ENCODE measurements at places on chromosomes 16 and 17. TPM values are rescaled to one million over a fixed set of nuclear protein-coding genes. Genes with fewer than 3 reads are reported as not detected.

Gene CCL5
- total RNA-seq, result 156 TPM

Gene MT3
- total RNA-seq, result 33.6 TPM

Gene OR3A3
- not detected for total RNA-seq

Gene HCRT
- total RNA-seq, result not detected

Gene MON1B
- 54.3 TPM for total RNA-seq

Gene SNX20
- total RNA-seq, result 24.6 TPM

DNA sequence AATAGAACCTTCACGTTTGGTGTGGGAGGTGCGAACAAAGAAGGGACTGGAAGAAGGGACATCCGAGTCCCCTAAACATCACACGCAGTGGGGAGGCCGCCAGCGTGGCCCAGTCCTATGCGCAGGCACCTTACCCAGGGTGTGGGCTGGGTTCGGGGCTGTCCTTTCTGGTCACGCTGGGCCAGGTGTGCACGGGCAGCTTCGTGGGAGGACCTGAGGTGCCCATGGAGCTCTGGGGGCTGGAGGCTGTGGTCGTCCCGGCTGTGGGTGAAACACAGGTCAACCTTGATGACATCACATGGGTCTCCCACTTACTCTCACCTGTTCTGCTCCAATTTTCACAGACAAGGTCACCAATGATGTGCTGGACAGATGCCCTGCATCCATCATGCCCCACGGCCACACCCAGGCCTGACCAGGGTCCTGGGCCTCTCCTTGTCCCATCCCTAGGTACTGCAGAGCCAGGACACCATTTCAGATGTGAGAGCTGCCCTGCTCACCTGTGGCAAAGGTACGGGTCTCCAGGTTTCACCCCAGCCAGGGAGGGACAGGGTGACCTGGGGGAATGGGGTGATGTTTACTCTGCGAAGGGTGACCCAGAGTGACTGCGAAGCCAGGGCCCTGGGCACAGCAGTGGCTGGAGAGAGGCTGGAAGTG is 3.1 kb downstream of the CD300C start:
- H3K4me3 ChIP-seq, result no peak overlapping the region
- no peaks in the 10 kb centered on the region for H3K27me3 ChIP-seq

DNA sequence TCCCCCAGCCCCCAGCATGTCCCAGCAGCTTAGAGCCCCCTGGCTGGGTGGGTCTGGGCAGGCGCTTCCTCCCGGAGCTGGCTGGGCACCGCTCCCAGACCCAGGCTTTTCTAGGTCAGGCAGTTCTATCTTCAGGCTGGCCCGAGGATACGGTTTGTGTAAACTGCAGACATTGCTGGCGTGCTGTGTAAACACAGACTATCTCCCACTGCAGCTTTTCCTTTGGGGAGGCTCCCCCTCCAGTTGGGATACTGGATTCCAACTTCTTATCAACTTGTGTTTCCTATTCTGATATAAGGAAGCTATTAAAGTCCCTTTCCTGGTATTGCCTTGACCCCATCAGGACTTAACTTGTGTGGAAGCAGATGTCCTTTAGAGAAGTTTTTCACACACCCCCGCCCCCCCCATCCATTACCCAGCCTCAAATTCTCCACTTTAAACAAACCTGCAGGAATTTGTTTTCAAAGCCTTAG is 18.3 kb upstream of the GNA13 start:
- DNase-seq, result no peak
- no peak overlapping the region for H3K4me3 ChIP-seq
- H3K4me1 ChIP-seq, result no peaks in the 10 kb centered on the region
- H3K36me3 ChIP-seq, result no peaks in the 10 kb centered on the region
- no peaks in the 10 kb centered on the region for H3K27me3 ChIP-seq

- peaks cover 12% of the 10 kb centered on the region for H3K4me1 ChIP-seq
- peak; percentile 92 for DNase-seq
- no peaks in the 10 kb centered on the region for H3K36me3 ChIP-seq
- H3K27me3 ChIP-seq, result no peaks in the 10 kb centered on the region
- H3K4me3 ChIP-seq, result peak overlapping the region; percentile 77
These were observed 214.6 kb downstream of the MRTFB start for GRCh38 chr16:14285513-14286367.

- H3K27me3 ChIP-seq, result no peaks in the 10 kb centered on the region
- no peak overlapping the region for H3K27ac ChIP-seq
- no peak for DNase-seq
- H3K36me3 ChIP-seq, result peaks cover 14% of the 10 kb centered on the region
- no peak overlapping the region for H3K4me3 ChIP-seq
- peaks cover 11% of the 10 kb centered on the region for H3K4me1 ChIP-seq
These were observed 17.9 kb upstream of the HEXD start for GRCh38 chr17:82400206-82400605.

GRCh38 chr17:64097196-64097936 is 32.6 kb downstream of the ERN1 start:
- peaks cover 17% of the 10 kb centered on the region for H3K36me3 ChIP-seq
- no peak for DNase-seq
- peaks cover 51% of the 10 kb centered on the region for H3K4me1 ChIP-seq

GRCh38 chr16:89002851-89003830 is 26.1 kb upstream of the CBFA2T3 start:
- H3K4me3 ChIP-seq, result no peak overlapping the region
- DNase-seq, result no peak

DNA sequence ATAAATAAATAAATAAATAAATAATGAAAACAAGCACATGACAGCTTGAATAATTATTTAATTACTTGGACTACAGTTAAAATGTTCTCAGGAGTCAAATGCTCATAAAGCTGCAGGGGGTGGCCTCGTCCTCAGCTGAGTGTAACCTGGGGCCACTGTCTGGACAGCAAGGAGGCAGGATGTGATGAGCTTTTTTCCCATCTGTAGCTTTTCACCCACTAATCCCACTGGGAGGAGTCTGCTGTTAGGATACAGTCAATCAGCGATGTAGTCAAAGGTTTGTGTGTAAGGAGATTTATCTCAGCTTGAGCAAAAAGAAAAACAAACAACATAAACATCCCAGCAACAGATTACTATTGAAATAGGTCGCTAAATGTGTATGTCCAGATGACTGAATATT is 22.5 kb downstream of the ZCCHC14 start:
- H3K4me3 ChIP-seq, result no peak overlapping the region
- H3K4me1 ChIP-seq, result peaks cover 26% of the 10 kb centered on the region
- H3K27me3 ChIP-seq, result no peaks in the 10 kb centered on the region
- no peak overlapping the region for H3K27ac ChIP-seq
- H3K36me3 ChIP-seq, result no peaks in the 10 kb centered on the region

GRCh38 chr16:73232555-73233328 is 184.8 kb upstream of the ZFHX3 start:
- no peaks in the 10 kb centered on the region for H3K36me3 ChIP-seq
- no peak overlapping the region for H3K27ac ChIP-seq
- no peaks in the 10 kb centered on the region for H3K27me3 ChIP-seq
- H3K4me3 ChIP-seq, result no peak overlapping the region

GRCh38 chr16:72785171-72785570 is 262.8 kb downstream of the ZFHX3 start:
- DNase-seq, result no peak
- H3K27me3 ChIP-seq, result peaks cover 20% of the 10 kb centered on the region
- no peak overlapping the region for H3K27ac ChIP-seq
- H3K36me3 ChIP-seq, result no peaks in the 10 kb centered on the region

GRCh38 chr17:2980904-2981246 is 82.5 kb downstream of the OR1D5 start:
- no peaks in the 10 kb centered on the region for H3K27me3 ChIP-seq
- no peak for DNase-seq
- no peak overlapping the region for H3K4me3 ChIP-seq

- H3K4me1 ChIP-seq, result no peaks in the 10 kb centered on the region
- H3K36me3 ChIP-seq, result no peaks in the 10 kb centered on the region
- no peak for DNase-seq
- no peak overlapping the region for H3K27ac ChIP-seq
These were observed 193.2 kb upstream of the MYOCD start for GRCh38 chr17:12472252-12473173.

DNA sequence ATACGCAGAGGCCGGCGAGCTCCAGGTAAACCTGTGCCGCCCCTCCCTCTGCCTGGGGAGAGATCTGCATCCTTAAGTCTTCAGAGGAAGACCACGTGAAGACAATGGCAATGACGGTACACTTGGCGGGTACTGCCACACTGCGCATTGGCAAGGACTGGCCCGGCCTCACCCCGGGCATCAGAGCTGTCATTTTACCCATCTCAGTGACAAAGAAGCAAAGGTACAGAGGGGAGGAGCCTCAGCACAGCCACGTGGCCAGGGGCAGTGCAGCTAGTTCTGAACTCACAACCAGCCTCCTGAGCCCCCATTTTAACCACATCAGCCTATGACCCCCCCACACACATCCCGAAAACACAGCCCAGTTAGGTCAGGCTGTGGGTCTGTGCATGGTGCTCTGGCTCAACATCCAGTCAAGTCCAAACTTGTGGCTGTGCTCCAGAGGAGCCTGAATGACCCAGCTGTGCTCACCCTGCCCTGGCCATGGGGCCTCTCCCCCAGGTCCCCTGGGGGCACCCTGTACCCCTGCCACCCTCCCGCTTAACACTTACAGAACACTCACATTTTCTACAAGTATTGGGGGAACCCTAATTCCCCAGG is 80.6 kb downstream of the C16orf95 start:
- H3K4me3 ChIP-seq, result no peak overlapping the region
- H3K36me3 ChIP-seq, result no peaks in the 10 kb centered on the region
- no peak for DNase-seq
- H3K4me1 ChIP-seq, result peaks cover 12% of the 10 kb centered on the region
- no peak overlapping the region for H3K27ac ChIP-seq

- peaks cover 4% of the 10 kb centered on the region for H3K36me3 ChIP-seq
- no peaks in the 10 kb centered on the region for H3K27me3 ChIP-seq
- no peak overlapping the region for H3K4me3 ChIP-seq
- DNase-seq, result no peak
- peaks cover 5% of the 10 kb centered on the region for H3K4me1 ChIP-seq
These were observed 22.5 kb upstream of the CHMP6 start for GRCh38 chr17:80969030-80969673.

DNA sequence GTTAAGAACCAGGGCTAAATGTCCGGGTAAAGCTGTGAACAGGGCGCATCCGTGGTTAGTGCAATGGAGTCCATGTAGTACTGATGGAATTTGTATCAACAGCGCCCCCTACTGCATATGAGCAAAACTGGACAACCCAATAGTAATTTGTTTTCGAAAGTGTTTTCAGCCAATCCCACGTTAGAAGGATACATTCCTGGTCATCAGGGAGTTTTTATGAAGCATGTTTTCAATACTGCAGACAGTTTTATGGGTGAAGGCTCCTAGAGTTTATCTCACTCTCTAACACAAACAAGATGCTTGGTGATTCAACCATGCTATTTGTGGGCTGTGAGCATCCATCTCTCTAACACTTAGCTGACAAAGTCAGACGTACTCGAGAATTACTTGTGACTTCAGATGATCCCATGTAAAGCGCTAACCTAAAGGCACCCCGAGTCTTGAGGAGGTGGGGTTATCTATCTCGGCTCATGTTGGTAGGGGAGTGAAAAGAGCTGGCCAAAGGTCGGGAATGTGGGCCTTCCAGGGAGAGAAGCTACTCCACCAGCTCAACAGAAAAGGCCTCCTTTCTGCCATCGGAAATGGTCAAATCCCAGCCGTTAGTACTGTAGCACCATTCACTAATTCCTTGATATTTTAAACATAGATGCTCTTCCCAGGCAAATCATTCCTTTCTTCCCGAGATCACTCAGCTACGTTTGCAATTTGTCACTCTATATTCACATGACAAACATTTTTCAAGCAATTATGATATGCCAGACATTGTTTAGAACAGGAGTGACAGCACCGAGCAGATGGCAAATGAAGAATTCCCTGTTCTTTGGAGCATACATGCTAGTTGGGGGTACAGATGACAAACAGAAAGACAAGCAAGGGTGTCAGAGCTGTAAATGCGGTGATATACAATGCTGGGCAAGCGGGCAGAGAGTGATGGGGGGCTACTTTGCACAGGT is 46.9 kb upstream of the HNF1B start:
- peaks cover 2% of the 10 kb centered on the region for H3K4me1 ChIP-seq
- no peak overlapping the region for H3K4me3 ChIP-seq
- no peaks in the 10 kb centered on the region for H3K36me3 ChIP-seq
- no peak overlapping the region for H3K27ac ChIP-seq
- peak; percentile 80 for DNase-seq

DNA sequence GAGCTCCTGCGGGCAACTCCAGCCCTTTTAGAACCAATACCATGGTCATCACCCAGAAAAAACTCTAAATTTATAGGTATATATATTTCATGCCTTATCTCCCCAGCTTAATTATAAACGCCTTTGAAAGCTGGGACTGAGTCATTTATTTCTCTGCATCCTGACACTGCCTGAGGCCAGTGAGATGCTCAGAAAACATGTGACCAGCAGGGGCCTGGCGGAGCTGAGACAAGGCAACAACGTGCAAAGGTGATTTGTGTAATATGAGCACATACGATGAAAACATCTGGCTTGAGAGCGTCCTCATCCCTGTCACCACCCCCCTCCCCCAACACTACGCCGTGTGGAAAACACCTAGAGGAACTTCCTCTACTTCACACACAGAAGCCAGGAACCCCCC is 22.7 kb downstream of the NXN start:
- no peaks in the 10 kb centered on the region for H3K36me3 ChIP-seq
- DNase-seq, result no peak
- no peak overlapping the region for H3K27ac ChIP-seq
- peaks cover 6% of the 10 kb centered on the region for H3K27me3 ChIP-seq
- H3K4me1 ChIP-seq, result no peaks in the 10 kb centered on the region

DNA sequence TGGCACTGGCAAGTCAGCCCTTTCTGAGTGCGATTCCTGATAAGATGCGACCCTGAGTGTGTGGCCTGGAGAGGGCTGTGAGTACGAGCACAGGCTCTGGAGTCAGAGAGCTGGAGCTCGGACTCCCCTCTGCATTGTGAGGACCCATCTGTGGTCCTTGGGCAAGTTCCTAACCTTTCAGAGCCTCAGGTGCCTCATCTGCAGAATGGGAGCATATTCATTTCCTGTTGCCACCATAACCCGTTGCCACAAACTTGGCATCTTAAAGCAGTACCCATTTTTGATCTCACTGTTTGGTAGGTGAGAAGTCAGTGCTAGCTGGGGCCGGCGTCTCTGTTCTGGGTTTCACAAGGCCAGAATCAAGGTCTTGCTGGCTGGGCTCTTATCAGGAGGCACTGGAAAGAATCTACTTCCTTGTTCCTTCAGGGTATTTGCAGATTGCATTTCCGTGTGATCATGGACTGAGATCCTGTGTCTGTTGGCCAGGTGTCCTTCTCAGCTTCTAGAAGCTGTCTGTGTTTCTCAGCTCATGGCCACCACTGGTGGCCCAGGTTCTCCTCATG is 20.2 kb downstream of the KNOP1 start:
- no peak overlapping the region for H3K27ac ChIP-seq
- H3K4me3 ChIP-seq, result no peak overlapping the region
- H3K27me3 ChIP-seq, result no peaks in the 10 kb centered on the region
- DNase-seq, result no peak
- H3K36me3 ChIP-seq, result peaks cover 59% of the 10 kb centered on the region
- peaks cover 36% of the 10 kb centered on the region for H3K4me1 ChIP-seq

DNA sequence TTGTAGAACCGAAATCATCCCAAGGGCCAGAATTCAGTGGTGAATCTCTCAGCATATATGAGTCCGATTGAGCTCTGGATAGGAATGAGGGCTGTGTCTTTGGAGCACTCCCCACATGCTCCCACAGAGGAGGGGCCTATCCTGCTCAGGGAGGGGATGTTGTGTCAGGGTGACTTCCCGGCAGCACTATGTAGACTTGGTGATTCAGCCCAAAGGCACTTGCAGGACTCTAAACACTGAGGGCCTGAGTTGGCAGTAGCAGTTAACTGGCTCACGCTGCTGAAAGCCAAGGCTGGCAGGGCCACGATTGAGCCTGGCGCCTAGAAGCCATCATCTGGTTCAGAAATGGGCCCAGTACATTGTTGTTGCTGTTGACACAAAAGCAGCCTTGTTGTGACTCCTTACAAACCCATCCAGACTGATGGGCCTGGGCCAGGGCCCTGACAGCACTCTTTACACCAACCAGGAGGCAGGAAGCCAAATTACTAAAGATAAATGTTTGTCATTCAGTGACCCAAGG is 31.9 kb downstream of the NMT1 start:
- peaks cover 43% of the 10 kb centered on the region for H3K36me3 ChIP-seq
- no peak overlapping the region for H3K4me3 ChIP-seq
- peaks cover 2% of the 10 kb centered on the region for H3K4me1 ChIP-seq
- no peak overlapping the region for H3K27ac ChIP-seq

Data from activated CD8-positive, alpha-beta T cell treated with anti-CD3 and anti-CD28 coated beads for 36 hours (primary cell).